ENCODE measurements at places on chromosomes 5 and 9. TPM values are rescaled to one million over a fixed set of nuclear protein-coding genes. Genes with fewer than 3 reads are reported as not detected.

GRCh38 chr5:136675769-136676168 is 310.4 kb upstream of the TRPC7 start:
- DNase-seq = no peak

- no peak for DNase-seq
These were observed 42.7 kb upstream of the PPP2R2B start for GRCh38 chr5:146921225-146921624.

DNA sequence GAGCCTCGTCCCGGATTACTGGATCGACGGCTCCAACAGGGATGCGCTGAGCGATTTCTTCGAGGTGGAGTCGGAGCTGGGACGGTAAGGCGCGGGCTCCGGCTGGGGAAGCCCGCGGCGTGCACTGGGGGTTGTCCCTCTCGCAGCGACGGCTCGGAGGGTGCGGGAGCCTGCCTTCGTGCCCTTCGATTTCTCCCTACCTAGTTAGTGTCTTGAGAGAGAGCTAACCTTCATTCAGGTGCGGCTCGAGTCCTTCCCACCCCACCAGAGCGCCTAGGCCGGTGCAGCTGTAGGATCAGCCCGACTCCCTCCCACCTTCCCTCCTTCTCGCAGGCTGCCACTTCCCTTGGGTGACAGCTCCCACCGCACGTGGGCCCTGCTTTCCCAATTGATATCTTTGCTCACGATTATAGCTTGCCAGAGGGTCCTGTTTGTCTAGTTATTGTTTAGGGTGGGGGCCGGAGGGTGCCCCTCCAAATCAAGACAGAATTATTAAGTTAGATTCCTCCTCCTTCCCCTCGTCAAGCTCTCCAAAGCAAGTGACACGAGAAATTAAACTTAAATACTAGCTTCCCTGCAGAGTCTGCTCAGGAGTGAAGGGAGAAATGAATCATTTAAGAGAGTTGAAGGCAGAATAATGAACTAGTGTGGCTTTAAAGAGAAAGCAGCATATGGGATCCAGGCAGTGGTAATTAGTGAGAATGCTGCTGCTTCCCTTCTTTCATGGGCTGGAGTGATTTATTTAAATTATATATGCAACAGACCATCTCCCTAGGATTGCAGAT is 569 bp downstream of the CAMK4 start:
- no peak for DNase-seq

The CSF1R gene
- total RNA-seq = 15.5 TPM

- no peak for DNase-seq
These were observed 7.6 kb downstream of the FGD3 start for GRCh38 chr9:92954886-92955285.

The LIX1 gene
- not detected for total RNA-seq

DNA sequence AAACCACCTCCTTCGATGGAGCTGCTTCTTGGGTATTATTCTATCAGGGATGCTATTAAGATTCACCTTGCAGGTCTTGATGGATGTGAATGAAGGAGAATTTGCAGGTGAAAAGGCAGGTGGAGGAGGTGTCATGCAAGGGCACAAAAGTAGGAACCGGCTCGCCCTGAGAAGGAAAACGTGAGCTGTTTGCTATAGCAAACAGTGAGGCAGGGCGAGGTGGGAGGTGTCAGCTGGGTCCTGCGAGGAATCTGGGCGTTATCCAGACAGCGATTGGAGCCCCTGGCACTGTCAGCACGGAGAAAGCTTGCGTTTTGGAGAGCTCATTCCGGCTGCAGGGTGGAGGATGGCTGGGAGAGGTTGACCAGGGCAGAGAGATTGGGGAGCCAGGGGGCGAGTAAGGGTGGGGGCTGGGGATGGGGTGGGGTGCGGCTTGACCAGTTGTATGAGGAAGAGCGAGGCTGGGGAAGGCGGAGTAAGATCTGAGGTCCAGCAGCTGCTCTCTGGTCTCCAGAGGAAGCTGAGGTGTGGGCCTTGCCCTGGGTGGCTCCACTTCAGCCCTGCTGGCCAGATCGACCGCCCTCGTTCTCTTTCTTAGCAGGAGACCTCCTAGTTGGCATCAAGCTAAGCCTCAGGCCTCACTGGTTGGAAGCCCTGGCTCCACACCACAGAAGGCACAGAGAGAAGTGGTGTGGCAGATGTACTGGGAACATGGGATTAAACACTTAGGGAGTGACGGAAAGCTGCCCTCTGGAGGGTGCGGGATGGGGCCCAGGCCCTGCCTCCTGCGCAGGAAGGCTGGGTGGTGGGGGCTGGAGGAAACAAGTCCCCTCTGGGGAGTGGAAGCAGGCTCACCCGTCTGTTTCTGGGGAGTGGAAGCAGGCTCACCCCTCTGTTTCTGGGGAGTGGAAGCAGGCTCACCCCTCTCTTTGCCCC is 54.7 kb upstream of the NEURL1B start:
- DNase-seq = no peak

The NOXA1 gene
- total RNA-seq = 2.0 TPM

- DNase-seq = no peak
These were observed 26.8 kb downstream of the AMBP start for GRCh38 chr9:114051281-114051680.

GRCh38 chr9:71793386-71794105 is 25.2 kb upstream of the CEMIP2 start:
- DNase-seq = no peak

The GMCL2 gene
- not detected for total RNA-seq

DNA sequence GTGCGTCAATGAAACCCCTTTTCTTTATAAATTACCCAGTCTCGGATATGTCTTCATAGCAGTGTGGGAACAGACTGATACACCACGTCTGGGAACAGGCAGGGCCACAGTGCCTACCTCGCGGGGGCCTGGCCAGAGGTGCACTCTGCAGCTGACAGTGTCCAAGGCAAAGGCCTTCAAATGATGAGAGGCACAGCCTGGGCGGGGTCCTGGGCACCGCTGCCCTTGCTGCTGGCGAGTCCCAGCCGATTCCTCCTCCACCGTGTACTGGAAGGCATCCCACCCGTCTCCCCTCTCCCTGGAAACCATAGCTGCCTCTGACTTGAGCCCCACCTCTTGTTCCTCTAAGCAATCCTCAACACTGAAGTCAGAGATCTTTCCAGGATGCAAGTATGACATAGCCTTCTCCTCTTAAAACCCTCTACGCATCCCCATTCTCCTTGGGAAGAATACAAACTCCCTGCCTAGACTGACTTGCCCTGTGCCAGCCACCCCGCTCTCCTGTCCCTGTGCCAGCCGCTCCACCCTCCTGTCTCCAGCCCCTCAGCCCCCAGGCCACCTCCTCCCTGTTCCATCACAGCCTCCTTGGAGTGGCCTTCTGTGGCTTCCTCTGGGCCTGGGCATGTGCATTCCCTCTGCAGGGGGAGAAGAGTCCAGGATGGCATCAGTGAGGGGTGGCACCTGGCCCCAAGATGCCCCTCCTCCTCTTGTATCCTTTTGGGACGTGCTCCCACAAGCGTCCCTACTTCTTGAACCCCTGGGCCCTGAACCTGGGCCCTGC is 8.1 kb upstream of the COL5A1 start:
- peak; percentile 6 for DNase-seq

- DNase-seq = no peak
These were observed 329.6 kb downstream of the ADAMTS6 start for GRCh38 chr5:65152131-65152530.

The MARCOL gene
- not detected for total RNA-seq

The SLC27A6 gene
- 61.1 TPM for total RNA-seq

GRCh38 chr5:56900395-56900794 is 9.0 kb upstream of the SETD9 start:
- no peak for DNase-seq

DNA sequence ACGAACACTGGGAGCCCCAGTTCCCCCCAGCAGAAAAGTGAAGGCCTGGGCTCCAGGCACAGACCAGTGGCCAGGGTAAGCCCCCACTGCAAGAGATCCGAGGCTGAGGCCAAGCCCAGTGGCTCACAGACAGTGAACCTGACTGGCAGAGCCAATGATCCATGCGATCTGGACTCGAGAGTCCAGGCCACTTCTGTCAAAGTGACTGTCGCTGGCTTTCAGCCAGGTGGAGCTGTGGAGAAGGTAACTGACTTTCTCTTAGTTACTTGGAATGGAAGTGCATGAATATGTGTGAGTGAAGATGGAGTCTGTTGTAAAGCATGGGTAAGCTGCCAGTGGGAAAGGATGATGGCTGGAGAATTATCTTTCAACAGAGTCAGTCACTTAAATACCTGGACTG is 99.7 kb downstream of the GOLPH3 start:
- DNase-seq = no peak

The CARD6 gene
- total RNA-seq = 6.1 TPM

The PKN3 gene
- total RNA-seq = 6.3 TPM

Data from left ventricle myocardium inferior (tissue), 1 donor.